Endothelial cell (in vitro differentiated cells): ENCODE measurements at places on chromosomes 5 and 9. TPM values are rescaled to one million over a fixed set of nuclear protein-coding genes. Genes with fewer than 3 reads are reported as not detected.

SLC34A1 gene
- not detected for total RNA-seq

TXNDC8 gene
- total RNA-seq, result not detected

DNA sequence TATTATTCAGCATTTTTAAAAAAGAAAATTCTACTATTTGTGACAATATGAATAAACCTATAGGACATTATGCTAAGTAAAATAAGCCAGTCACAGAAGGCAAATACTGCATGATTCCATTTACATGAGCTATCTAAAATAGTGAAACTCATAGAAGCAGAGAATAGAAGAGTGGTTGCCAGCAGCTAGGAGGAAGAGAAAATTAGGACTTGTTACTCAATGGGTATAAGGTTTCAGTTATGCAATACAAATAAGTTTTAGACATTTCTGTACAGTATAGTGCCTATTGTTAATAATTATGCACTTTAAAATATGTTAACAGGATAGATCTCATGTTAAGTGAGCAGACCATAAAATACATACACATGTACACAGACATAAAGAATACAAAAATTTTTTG is 73.8 kb upstream of the SPINK5 start:
- H3K4me1 ChIP-seq, result no peaks in the 10 kb centered on the region
- no peak for DNase-seq
- H3K27ac ChIP-seq, result no peak overlapping the region

- no peak for DNase-seq
- H3K36me3 ChIP-seq, result no peaks in the 10 kb centered on the region
- peaks cover 1% of the 10 kb centered on the region for H3K27me3 ChIP-seq
- no peak overlapping the region for H3K4me3 ChIP-seq
- no peaks in the 10 kb centered on the region for H3K4me1 ChIP-seq
Measured at GRCh38 chr5:89573345-89573744, 690.4 kb upstream of the MEF2C start.

- H3K4me3 ChIP-seq, result no peak overlapping the region
- H3K4me1 ChIP-seq, result no peaks in the 10 kb centered on the region
- no peaks in the 10 kb centered on the region for H3K36me3 ChIP-seq
- no peaks in the 10 kb centered on the region for H3K27me3 ChIP-seq
Measured at GRCh38 chr5:143527808-143528207, 124.3 kb upstream of the NR3C1 start.

- DNase-seq, result no peak
- no peaks in the 10 kb centered on the region for H3K36me3 ChIP-seq
- H3K27me3 ChIP-seq, result peaks cover 24% of the 10 kb centered on the region
- H3K27ac ChIP-seq, result no peak overlapping the region
- no peak overlapping the region for H3K4me3 ChIP-seq
Measured at GRCh38 chr9:126606483-126606870, 7.3 kb upstream of the LMX1B start.

DNA sequence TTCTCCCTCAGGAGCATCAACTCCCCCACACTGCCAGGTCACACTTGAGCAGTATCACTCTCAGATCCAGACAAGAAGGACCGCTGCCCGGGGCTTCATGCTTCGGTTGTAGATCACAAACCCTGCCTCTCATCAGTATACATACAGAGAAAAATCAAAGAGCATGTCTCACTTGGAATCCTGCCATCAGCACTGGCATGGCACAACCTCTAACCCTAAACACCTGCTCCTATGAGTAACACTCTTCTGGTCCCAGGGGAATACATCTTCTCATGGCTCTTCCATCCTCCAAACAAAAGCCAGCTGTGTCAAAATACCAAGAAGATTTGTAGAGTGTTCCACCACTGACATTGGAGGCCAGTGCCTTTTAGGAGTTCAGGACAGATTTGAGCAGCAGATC is 84.8 kb upstream of the MIER3 start:
- peak overlapping the region; percentile 42 for H3K4me3 ChIP-seq
- H3K36me3 ChIP-seq, result no peaks in the 10 kb centered on the region
- H3K4me1 ChIP-seq, result peaks cover 20% of the 10 kb centered on the region
- DNase-seq, result no peak

FOXD4L3 gene
- not detected for total RNA-seq

GRCh38 chr5:133508845-133509741 is 103.2 kb downstream of the FSTL4 start:
- no peak for DNase-seq
- H3K27me3 ChIP-seq, result peaks cover 4% of the 10 kb centered on the region
- H3K27ac ChIP-seq, result no peak overlapping the region
- H3K4me1 ChIP-seq, result no peaks in the 10 kb centered on the region

GRCh38 chr5:162672061-162672460 is 604.5 kb downstream of the GABRG2 start:
- no peaks in the 10 kb centered on the region for H3K27me3 ChIP-seq
- H3K4me3 ChIP-seq, result no peak overlapping the region
- H3K4me1 ChIP-seq, result no peaks in the 10 kb centered on the region
- H3K36me3 ChIP-seq, result no peaks in the 10 kb centered on the region
- DNase-seq, result no peak

GRCh38 chr9:16622541-16622940 is 247.9 kb downstream of the BNC2 start:
- H3K36me3 ChIP-seq, result no peaks in the 10 kb centered on the region
- H3K4me3 ChIP-seq, result no peak overlapping the region
- H3K27me3 ChIP-seq, result peaks cover 2% of the 10 kb centered on the region
- no peak for DNase-seq
- peaks cover 24% of the 10 kb centered on the region for H3K4me1 ChIP-seq

- no peak overlapping the region for H3K4me3 ChIP-seq
- H3K27me3 ChIP-seq, result peaks cover 3% of the 10 kb centered on the region
- H3K27ac ChIP-seq, result no peak overlapping the region
- H3K4me1 ChIP-seq, result peaks cover 20% of the 10 kb centered on the region
- no peaks in the 10 kb centered on the region for H3K36me3 ChIP-seq
Measured at GRCh38 chr5:150303070-150303615, 438 bp upstream of the ARSI start.

- H3K36me3 ChIP-seq, result peaks cover 59% of the 10 kb centered on the region
- no peak for DNase-seq
- peaks cover 33% of the 10 kb centered on the region for H3K4me1 ChIP-seq
- H3K27ac ChIP-seq, result no peak overlapping the region
Measured at GRCh38 chr9:34372467-34373011, 4.2 kb downstream of the MYORG start.

GRCh38 chr9:69118656-69119055 is 55.4 kb upstream of the TJP2 start:
- no peak for DNase-seq
- H3K27ac ChIP-seq, result no peak overlapping the region
- H3K36me3 ChIP-seq, result no peaks in the 10 kb centered on the region
- H3K4me1 ChIP-seq, result peaks cover 24% of the 10 kb centered on the region
- H3K4me3 ChIP-seq, result no peak overlapping the region
- H3K27me3 ChIP-seq, result peaks cover 2% of the 10 kb centered on the region

DNA sequence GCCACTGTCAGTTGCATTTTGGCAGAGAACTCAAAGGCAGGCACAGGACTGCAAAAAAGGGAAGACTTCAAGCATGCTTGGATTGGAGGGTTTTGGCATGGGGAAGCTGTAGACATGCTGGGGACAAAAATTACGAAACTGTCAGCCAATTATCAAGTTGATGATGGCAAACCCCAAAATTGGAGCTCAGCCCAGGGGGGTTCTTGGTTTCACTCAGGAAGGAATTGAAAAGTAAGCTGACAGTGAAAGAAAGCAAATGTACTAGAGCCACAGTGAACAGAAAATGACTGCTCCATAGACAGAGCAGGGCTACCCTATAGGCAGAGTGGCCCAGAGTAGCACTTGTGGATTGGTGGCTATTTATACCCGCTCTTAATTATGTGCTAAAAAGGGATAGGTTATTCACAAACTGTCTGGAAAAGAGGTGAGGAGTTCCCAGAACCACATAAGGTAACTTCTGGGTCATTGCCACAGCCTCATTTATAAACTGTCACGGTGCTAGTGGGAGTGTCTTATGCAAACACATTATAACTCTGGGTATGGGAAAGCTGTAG is 14.6 kb upstream of the CFAP95 start:
- no peaks in the 10 kb centered on the region for H3K4me1 ChIP-seq
- H3K27ac ChIP-seq, result no peak overlapping the region
- peaks cover 2% of the 10 kb centered on the region for H3K27me3 ChIP-seq
- DNase-seq, result no peak

SMAD5 gene
- total RNA-seq, result 68.5 TPM

DNA sequence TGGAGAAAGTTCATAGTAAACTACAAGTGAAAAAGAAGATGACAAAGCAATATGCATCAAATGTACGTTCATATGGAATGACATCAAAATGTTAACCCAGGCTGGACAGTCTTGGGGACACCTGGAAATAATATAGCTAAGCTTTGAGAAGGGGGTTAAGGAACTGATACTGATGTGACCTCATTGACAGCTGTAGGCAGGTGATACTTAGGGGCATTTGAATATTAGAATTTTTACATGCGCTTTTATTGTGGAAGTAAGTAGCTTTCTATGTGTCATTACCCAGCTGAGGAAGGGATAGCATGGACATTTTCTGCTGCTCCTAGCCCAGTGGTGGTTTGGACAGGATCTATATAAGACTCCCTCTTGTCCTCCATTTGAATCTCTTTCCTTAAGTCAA is 299.7 kb downstream of the CWC27 start:
- peaks cover 5% of the 10 kb centered on the region for H3K27me3 ChIP-seq
- no peak overlapping the region for H3K4me3 ChIP-seq
- peaks cover 17% of the 10 kb centered on the region for H3K4me1 ChIP-seq
- H3K27ac ChIP-seq, result no peak overlapping the region
- H3K36me3 ChIP-seq, result no peaks in the 10 kb centered on the region

DNA sequence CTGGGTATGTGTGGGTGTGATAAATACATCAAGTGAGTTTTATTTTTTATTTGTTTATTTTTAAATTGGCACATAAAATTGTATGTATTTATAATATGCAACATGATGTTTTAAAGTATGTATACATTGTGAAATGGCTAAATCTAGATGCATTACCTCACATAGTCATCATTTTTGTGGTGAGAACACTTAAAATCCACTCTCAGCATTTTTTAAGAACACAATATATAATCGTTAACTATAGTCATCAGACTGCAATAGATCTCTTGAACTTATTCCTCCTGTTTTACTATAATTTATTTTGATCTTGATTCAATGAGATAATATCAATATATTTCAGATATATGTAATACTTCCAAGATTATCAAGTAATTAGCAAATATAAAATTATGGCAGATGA is 93.9 kb upstream of the ALDH1A1 start:
- H3K27me3 ChIP-seq, result no peaks in the 10 kb centered on the region
- DNase-seq, result no peak
- H3K36me3 ChIP-seq, result no peaks in the 10 kb centered on the region
- H3K4me3 ChIP-seq, result no peak overlapping the region
- H3K4me1 ChIP-seq, result no peaks in the 10 kb centered on the region
- no peak overlapping the region for H3K27ac ChIP-seq

DNA sequence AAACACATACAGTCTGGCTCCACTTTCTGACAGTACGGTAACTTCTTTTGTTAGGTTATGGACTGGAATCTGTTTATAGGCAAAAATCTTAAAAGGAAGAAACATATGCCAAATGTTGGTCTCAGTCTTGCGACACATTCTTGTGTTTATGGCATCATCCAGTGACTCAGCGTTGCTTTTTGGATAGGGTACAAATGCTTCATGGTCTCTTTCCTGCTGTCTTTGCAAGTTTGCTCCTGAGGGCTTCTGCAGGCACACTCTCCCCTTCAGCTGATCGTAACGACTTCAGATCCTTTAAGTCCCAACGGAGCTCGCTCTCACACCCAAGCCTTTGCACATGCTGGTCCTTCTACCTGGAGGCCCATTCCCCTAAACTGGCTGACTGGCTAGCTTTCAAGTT is 23.6 kb upstream of the TNFSF8 start:
- no peaks in the 10 kb centered on the region for H3K36me3 ChIP-seq
- peaks cover 2% of the 10 kb centered on the region for H3K27me3 ChIP-seq
- H3K4me3 ChIP-seq, result no peak overlapping the region

- H3K4me3 ChIP-seq, result peak overlapping the region; percentile 88
- peak overlapping the region; percentile 21 for H3K27ac ChIP-seq
- H3K4me1 ChIP-seq, result no peaks in the 10 kb centered on the region
- DNase-seq, result peak; percentile 15
- no peaks in the 10 kb centered on the region for H3K27me3 ChIP-seq
- no peaks in the 10 kb centered on the region for H3K36me3 ChIP-seq
Measured at GRCh38 chr5:134070725-134071613, 43.5 kb upstream of the TCF7 start.

- no peak for DNase-seq
- H3K27ac ChIP-seq, result no peak overlapping the region
- H3K4me3 ChIP-seq, result no peak overlapping the region
- H3K27me3 ChIP-seq, result peaks cover 12% of the 10 kb centered on the region
- H3K4me1 ChIP-seq, result peaks cover 22% of the 10 kb centered on the region
Measured at GRCh38 chr5:140106101-140106500, 7.8 kb upstream of the PURA start.

DNA sequence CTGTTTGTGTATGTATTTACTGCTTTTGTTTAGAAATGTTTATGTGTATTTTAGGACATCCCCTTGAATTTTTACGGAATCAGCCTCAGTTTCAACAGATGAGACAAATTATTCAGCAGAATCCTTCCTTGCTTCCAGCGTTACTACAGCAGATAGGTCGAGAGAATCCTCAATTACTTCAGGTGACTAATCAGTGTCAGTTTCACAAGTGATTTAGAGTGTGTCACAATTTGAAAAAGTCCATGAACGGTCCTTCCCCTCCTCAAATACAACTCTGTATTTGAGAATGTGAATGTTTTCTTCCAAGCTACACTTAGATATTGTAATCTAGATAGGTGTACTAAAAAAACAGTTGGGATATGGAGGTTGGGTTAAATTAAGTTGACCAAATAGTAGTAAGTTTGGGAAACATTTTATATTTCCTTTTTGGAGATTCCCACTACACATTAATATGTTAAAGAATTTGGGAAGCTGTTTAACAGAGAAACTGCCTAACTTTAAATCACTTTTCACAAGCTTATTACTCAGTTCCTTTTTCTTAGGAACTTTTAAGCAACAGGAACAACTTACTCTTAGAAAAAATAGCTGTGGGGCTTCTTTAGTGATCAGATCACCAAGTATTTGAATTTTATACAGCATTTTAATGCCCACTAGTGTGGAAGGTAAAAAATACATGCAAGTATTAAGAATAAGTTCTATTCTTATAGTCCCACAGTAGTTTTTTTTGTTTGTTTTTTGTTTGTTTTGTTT is 40.9 kb downstream of the RAD23B start:
- peaks cover 3% of the 10 kb centered on the region for H3K27me3 ChIP-seq
- H3K36me3 ChIP-seq, result peaks cover 17% of the 10 kb centered on the region
- peaks cover 7% of the 10 kb centered on the region for H3K4me1 ChIP-seq
- no peak for DNase-seq
- H3K27ac ChIP-seq, result no peak overlapping the region
